ENCODE measurements at places on chromosomes 4 and X.

- DNase-seq, result no peak
Measured at GRCh38 chr4:123984886-123985285, 588.3 kb downstream of the SPRY1 start.

GRCh38 chrX:2373615-2374014 is 127.2 kb downstream of the DHRSX start:
- DNase-seq, result no peak

DNA sequence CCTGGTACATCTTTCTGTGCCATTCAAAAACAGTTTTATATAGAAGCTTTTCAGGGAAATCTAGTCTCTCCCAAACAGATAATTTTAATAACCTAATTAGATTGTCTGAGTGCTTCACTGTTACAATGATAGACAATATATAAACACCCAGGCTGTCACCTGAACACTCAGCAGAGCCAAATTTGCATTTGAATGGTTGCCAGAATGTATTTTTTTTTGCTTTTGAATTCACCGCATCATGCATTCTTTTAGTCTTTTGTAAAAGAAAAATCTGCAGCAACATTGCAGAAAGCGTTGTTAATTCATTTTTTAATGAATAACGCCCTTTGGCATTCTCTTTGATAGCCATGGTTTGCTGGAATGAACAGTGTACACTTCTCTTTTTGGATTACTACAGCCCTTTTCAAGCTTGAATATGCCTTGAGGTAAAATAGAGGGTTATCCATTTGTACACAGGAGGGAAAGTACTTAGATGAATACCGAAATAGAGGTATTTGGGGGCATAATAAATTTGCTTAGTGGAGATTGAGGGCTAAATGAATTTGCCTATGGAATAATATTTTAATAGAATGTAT is 175.0 kb upstream of the EPHA5 start:
- DNase-seq, result no peak

DNA sequence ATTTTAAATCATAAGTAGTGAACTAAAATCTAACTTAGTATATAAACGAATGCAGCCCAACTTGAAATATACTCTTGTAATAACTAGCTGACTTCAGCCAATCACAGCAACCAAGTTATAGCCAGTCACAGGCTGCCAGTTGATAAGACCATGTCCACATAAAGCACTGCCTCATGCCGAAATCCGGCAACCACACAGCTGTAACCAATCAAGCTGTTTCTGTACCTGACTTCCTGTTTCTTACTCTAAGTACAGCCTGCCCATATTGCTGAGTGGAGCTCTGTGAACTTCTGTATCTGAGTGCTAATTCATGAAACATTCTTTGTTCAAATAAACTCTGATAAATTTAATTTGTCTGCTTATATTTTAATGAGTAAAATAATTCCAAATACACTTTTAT is 805.3 kb upstream of the EPHA5 start:
- DNase-seq, result no peak

GRCh38 chr4:7960017-7960789 is 20.5 kb upstream of the AFAP1 start:
- no peak for DNase-seq

DNA sequence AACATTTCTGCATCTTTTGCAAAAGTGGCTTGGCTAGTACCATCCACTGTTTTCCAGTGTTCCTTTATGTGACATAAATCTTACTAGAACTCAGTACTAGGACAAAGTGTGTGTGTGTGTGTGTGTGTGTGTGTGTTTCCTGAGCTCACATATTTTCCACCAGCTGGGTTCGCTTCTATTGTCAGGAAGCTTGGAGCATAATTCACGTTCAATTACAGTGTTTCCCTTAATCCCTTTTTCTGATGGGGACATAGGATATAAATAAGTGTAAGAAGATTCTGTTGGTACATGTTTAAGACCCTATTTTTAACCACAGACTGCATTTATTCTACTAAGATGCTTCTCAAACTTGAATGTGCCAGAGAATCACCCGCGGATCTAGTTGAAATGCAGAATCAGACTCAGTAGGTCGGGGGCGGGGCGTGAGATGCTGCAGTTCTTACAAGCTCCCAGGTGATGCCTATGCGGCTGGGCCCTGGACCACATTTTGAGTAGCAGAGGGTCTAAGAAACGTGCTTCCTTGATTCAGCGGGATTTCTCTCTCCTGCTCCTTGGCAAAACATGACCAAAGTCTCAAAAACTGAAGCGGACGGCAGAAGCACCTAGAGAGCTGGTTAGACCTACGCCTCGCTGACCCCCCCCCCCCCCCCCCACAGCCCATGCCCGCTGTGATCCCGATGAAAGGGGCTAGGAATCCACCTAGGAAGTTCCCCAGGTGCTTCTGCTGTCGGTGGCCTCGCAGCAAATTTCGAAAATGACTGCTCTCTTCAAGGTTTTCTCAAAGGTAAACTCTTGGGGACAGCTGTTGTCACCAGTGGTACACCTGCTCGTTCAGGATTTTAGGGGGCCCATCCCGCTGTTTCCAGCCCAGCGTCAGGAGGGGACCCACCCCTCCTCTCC is 797 bp downstream of the CD99L2 start:
- DNase-seq, result peak; percentile 11
